T-cell (primary cell): ENCODE measurements at places on chromosomes 4 and X.
A peak's percentile ranks its signal among the peaks of the same experiment; 100 is the strongest.

DNA sequence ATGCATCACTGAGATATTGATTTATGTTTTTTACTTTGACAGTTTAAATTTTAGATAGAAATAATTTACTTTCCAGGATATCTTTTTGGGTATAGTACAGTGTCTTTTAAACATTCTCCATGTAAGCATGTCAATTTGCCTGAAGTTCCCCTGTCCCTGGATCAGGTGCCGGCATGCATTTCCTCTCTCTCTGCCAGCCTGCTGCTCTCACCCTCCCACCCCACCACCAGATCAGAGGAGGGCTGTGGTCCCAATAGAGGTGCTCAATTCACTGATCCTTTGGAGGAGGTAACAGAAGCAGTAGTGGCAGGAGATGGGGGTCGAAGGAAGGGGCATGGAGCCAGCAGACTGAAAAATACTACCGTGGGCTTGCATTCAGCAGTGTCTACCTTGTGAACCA lies 28.3 kb upstream of the DSPP start:
- DNase-seq, result no peak

DNA sequence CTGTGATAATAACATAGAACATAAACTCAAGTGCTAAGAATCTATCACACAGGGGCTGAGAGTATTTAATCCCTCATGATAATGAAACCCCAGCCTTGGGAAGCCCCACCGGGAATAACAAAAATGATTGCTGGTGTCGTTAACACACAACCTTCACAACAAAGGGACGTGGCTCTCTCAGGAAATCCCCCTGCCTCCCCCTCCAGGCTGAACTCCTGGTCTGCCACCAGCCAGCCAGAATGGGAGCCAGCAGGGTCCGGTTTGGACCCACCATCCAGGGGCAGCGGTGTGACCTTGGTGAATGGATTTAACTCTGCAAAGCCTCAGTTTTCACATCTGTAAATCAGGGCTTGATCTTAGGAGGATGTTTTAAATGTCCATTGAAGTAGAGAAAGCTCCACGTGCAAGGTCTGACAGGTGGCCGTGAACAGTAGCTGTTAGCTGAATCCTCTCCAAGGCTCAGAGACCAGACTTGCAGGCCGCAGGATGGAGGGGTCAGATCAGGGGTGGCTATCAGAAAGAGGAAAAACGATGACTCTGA lies 46.5 kb downstream of the ABLIM2 start:
- DNase-seq, result no peak

DNA sequence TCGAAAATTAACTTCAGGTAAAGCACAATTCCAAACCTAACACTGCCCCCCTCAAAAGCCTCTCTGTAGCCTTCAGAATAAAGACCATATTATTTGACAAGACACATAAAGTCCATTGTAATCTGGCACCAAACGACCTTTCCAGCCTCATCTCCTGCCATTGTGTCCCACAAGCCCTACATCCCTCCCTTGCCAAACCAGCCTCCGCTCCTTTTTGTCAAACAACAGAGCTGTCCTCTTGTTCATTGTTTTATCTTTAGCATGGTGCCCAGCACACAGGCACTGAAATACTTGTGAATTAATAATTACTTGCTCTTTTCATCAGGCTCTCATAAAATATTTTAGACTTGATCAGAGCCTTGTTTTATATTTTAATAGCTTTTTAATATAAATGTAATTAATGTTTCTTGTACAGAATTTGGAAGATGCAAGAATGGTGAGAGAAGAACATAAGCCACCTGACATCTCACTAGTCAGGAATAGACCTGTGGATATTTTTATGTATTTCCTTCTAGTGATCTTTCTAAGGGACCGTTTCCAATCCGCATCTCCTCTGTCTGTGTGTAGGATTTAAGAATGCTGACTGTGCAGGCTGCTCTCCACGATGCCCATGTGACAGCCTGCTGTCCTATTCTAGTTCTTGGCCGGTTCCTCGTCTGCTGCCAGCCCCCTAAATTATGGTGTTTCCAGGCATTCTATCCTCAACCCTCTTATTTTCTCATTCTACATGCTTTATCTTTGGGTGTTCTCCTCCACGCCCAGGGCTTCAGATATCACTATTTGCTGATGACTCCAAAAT lies 3.0 kb upstream of the IRF2 start:
- DNase-seq, result no peak

DNA sequence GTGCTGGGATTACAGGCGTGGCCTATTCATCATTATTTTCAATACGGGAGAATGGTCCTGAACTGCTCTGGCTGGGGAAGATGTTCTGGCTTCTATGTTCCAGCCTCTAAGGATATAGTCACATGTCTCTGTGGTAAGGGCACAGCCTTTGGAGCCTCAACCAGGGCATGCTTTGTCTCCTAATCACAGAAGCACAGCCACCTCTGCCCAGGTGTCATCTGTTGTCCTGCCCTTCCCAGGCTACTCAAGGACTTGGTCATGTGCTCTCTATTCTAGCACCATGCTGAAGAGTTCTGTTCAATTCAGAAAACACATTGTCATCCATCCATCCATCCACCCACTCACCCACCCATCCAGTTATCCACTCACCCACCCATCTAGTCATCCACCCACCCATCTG lies 29.5 kb downstream of the ASMTL start:
- DNase-seq, result no peak

DNA sequence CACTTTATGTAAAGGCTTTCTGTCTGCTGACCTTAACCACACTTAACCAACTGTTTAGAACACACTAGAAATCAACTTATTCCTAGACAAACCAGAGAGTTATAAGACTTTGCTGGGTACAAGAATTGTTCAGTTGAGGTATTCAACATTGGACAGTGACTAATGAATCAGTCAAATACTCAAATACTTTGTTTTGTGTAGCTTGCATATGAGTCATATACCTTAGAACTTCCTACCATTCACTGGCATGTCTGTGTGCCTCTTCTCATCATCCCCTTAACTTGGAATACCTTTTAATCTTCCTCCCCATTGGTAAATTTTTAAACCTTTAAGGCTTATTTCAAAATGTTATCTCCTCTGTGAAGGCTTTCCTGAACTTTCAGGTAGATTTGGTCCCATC lies 708.8 kb upstream of the GRIA3 start:
- no peak for DNase-seq

DNA sequence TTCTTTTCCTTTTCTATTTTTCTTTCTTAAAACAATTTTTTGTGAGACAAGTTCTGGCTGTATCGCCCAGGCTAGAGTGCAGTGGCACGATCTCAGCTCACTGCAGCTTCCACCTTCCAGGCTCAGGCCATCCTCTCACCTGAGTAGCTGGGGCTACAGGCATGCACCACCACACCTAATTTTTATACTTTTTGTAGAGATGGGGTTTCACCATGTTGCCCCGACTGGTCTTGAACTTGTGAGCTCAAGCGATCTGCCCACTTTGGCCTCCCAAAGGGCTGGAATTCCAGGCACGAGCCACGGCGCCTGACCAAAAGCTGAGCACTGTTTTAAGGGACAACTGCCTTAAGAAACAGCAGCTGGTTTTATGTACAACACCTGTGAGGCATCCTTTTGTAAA lies 9.3 kb upstream of the NAT8L start:
- no peak for DNase-seq

- no peak for DNase-seq
Measured at GRCh38 chr4:212438-213188, 88.3 kb downstream of the ZNF718 start.

DNA sequence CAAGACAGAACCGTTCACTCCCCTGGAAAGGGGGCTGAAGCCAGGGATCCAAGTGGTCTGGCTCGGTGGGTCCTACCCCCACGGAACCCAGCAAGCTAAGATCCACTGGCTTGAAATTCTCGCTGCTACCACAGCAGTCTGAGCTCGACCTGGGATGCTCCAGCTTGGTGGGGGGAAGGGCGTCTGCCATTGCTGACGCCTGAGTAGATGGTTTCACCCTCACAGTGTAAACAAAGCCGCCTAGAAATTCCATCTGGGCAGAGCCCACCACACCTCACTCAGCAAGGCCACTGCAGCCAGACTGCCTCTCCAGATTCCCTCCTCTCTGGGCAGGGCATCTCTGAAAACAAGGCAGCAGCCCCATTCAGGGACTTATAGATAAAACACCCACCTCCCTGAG lies 13.4 kb upstream of the PBDC1 start:
- no peak for DNase-seq

DNA sequence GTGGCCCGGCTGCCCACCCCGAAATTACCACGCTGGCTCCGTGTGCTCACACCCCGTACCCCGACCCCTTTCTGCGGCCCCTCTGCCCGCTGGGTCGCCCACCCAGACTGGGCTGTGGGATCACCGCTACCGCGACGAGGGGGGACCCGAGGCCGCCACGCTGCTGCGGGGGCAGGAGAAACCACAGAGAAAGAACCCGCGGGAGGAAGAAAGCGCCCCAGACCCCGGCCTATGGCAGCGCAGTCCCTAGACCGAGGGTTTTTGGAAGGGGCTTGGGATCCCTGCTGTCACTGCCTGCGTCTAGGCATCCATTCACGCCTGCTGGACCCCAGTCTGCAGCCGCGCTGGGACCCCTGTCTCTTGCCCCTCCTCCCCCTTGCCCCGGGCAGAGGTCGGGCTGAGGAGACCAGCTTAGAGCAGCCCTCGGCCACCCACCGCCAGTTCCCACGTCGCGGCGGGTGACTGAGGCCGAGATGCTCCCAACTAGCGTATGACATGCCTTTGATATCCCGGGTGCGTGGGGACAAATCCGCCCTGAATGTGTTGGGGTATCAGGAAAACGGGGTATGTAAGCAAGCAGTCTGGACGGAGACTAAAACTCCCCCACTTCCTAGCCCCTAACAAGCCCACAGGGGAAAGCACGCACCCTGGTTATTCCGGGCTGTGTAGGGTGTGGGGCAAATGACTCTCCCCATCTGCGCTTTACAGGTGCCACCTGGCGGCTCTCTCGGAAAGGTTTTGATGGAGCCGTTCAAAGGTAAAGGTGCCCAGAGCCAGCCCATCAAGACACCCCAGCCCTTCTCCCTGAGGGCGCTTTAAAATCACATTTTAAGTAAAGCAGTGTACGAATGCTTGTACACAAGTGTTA lies 862 bp upstream of the INPP4B start:
- peak; percentile 69 for DNase-seq

- DNase-seq, result no peak
Measured at GRCh38 chr4:176409627-176410026, 89.9 kb downstream of the SPCS3 start.

GRCh38 chr4:58254291-58254690 lies 1144.1 kb upstream of the IGFBP7 start:
- no peak for DNase-seq

- no peak for DNase-seq
Measured at GRCh38 chrX:136176399-136176825, 29.1 kb downstream of the FHL1 start.

DNA sequence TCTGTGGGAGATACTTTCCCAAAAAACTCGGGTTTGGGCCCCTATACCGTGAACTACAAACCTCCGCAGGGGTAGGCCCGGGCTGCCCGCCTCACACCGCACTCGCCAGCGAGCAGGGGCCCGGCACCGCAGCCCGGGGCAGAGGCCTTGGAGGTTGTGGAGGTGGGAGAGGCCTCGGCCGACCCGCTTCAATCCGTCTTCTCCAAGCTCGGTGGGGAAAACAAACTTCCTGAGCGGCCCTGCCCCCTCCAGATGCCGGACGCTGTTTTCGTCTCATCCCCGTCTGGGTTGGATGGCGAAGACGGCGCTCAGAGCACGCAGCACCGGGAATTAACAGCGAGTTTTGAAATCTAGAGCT lies 442 bp upstream of the MCUB start:
- no peak for DNase-seq

- DNase-seq, result no peak
Measured at GRCh38 chr4:110639207-110640090, 16.6 kb upstream of the PITX2 start.

- no peak for DNase-seq
Measured at GRCh38 chrX:26581091-26581490, 365.1 kb downstream of the MAGEB5 start.

- DNase-seq, result no peak
Measured at GRCh38 chr4:7646384-7647061, 211.8 kb upstream of the PSAPL1 start.

DNA sequence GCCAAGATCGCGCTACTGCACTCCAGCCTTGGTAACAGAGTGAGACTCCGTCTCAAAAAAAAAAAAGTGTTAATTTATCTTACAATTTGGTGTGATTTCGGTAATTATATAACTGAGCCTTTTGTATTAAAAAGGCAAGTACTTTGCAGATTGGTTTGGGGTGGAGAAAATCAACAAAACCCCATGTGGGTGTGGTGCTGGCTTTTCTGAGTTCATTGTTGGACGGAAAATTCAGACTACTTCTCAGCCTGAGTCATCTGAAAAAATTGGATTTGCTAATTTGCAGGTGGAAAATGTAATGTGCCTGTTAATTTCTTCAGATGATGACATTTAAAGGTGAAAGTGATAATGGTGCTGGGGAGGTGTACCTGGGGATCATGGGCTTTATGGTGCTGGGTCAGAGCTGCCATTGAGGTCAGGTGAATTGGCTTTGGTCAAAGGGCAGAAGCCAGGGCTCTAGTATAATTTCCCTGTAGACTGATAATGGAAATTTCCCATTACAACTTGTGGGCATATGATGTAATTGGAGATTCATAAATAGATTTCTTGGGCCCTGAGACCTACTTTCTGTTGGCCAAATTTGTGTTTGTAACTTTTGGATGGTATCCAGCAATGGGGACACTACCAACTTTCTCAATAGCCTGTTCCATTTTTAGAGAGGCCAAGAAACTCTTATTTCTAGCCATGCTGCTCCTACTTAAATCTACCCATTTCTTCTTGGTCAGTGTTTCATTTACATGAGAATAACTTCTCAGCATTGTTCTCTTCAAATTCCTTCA lies 74.3 kb upstream of the TEX13D start:
- no peak for DNase-seq

GRCh38 chr4:47075919-47076318 lies 44.6 kb downstream of the GABRB1 start:
- no peak for DNase-seq

- DNase-seq, result no peak
Measured at GRCh38 chr4:154485127-154485773, 6.3 kb downstream of the DCHS2 start.

DNA sequence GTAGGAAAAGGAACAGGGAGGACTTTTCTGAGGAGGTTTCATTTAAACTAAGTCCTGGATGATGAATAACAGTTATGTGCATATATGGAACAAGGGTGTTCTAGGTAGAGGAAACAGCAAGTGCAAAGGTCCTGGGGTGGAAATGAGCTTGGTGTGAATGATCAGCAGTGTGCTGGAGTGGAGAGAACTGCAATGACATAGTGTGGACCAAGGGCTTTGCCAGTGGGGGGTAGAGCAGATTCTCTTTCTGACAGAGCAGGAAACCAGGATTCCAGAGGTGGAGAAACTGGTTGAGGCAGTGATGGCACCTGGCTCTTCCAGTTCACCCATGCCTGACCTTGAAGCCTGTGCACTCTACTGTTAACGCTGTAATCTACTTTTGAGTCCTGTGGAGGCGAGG lies 1.7 kb downstream of the PPP1R3F start:
- no peak for DNase-seq

GRCh38 chrX:46184749-46185148 lies 360.5 kb downstream of the ZNF674 start:
- no peak for DNase-seq

- no peak for DNase-seq
Measured at GRCh38 chr4:179586460-179586859, 2144.2 kb upstream of the AGA start.

GRCh38 chr4:183256756-183257385 lies 63.2 kb downstream of the CLDN22 start:
- DNase-seq, result peak; percentile 16

- DNase-seq, result no peak
Measured at GRCh38 chr4:102629673-102630072, 128.5 kb downstream of the NFKB1 start.

GRCh38 chr4:94802091-94802490 lies 44.3 kb downstream of the BMPR1B start:
- DNase-seq, result no peak
